ENCODE measurements at places on chromosomes 7 and 10.

GRCh38 chr10:12181065-12181775, 14.5 kb downstream of the NUDT5 start:
- no peak for DNase-seq

DNA sequence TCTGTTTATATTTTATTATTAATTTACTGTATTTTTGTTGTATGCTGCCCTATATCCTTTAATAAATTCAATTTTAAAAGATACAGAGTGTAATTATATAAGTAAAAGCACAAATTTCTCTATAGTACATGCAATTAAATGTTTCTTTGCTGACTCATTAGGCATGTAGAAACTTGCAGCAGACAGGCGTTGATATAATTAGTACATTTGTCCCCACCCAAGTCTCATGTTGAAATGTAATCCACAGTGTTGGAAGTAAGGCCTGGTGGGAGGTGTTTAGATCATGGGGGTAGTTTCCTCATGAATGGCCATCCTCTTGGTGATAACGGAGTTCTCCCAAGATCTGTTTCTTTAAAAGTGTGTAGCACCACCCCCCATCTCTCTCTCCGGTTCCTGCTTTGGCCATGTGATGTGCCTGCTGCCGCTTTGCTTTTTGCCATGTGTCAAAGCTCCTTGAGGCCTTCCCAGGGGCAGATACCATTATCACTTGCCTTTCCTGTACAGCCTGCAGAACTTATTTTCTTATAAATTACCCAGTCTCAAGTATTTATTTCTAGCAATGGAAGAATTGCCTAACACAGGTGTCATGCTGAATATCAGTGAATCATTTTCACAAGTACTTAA, 63.7 kb downstream of the TSPAN12 start:
- DNase-seq = no peak

- DNase-seq = no peak
Observed at GRCh38 chr7:158931804-158932298, 75.5 kb downstream of the DYNC2I1 start.

- no peak for DNase-seq
Observed at GRCh38 chr10:127142856-127143255, 53.5 kb downstream of the INSYN2A start.

DNA sequence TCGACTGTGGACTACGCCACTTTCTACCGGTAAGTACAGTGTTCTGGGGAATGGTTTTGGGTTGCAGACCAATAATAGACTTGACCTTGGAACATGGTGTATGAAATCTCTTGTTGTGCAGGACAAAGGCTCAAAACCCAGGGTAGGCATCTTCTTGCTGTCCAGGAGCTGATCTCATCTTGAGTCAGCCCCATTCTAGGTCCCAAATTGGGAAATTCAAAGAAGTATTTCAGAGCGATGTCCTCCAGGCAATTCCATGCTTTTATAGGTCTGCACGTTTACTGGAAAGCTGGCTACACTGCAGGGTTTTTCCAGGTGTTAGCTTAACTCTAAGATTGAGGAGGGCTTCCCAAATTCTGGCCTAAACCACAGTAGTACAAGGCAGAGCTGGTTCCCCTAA, 180.7 kb downstream of the BMPER start:
- no peak for DNase-seq

DNA sequence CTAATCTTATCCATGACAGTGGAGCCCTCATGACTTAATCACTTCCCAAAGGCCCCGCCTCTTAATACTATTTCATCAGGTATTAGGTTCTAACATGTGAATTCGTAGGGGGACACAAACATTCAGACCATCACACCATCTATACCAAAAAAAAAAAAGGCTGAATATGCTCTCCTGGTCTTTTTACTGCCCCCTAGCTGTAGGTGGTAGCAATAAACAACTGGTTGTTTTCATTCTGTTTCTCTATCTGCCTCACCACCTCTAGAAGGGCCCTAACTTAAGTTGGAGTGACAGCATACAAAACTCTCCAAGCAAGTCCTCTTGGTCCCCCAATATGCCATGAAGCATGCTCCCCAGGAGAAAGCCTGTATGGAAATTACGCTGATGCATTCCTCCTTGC, 94.1 kb downstream of the GRM8 start:
- no peak for DNase-seq

GRCh38 chr10:123134343-123134914, 1.3 kb upstream of the HMX3 start:
- DNase-seq = no peak

Data from COR-L47 (cell line).